Caco-2 (cell line): ENCODE measurements at places on chromosomes 7 and 10. TPM values are rescaled to one million over a fixed set of nuclear protein-coding genes. Genes with fewer than 3 reads are reported as not detected.

The ENO4 gene
- total RNA-seq = not detected in 2 replicates

The INMT gene
- 2.2 and 3.3 TPM in 2 replicates for total RNA-seq

The CLDN3 gene
- 19.6 and 21.0 TPM in 2 replicates for total RNA-seq

The TEX47 gene
- total RNA-seq = not detected in 2 replicates

The CLCN1 gene
- 1.8 and 1.9 TPM in 2 replicates for total RNA-seq

The FEZF1 gene
- total RNA-seq = not detected in 2 replicates

The ZNF488 gene
- 5.6 and 8.7 TPM in 2 replicates for total RNA-seq

DNA sequence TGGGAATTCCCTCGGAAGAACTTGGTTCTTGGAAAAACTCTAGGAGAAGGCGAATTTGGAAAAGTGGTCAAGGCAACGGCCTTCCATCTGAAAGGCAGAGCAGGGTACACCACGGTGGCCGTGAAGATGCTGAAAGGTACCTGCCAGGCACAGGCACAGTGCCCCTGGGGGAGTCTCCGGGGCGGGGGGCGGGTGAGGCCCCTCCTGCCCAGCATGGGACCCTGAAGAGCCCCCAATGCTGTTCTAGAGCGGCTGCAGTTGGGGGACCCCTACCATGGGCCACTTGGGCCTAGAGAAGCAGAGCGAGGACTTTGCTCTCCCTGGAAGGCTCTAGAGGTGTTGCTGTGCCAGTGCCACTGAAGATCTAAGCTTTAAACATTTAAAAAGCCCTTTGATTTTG is 21.6 kb upstream of the CSGALNACT2 start:
- no peak for DNase-seq

DNA sequence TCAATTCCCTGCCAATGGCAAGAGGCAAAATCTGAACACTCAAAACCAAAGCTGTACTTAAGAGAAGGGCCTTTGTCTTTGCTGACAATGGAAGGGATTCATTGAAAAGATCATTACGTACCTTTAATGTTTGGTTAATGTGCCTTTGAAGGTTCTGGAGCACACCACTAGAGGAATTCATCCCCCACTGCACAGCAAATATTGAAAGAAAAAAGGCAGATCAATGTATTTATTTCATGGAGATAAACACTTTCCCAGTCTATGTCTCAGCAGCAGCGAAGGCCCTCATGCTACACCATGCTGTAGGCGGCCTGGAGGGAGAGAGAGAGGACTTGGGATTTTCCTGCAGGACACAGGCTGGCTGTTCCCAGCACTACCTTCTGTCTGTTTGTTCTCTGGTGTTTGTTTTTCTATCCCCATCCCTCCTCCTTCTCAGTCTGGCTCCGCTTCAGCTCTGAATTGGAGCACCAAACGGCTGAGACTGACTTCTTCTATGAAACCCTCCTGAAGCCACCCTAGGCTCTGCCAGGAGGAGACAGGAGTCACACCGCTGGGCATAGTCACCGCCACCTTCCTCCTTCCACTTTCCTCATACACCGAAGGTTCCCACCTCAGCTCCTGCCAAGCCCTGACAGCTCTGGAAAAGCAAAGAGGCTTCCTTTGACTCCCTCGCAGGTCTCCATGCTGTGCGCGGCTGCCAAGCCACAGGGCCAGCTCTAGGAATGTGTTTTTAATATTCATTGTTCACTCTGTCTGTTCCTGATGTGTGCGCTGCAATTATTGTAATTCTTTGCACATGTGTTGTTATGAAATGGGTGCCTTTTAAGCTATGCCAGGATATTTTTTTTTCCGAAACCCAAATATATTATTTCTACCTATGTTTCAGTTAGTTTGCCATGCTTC is 301.5 kb downstream of the FZD1 start:
- DNase-seq = no peak

DNA sequence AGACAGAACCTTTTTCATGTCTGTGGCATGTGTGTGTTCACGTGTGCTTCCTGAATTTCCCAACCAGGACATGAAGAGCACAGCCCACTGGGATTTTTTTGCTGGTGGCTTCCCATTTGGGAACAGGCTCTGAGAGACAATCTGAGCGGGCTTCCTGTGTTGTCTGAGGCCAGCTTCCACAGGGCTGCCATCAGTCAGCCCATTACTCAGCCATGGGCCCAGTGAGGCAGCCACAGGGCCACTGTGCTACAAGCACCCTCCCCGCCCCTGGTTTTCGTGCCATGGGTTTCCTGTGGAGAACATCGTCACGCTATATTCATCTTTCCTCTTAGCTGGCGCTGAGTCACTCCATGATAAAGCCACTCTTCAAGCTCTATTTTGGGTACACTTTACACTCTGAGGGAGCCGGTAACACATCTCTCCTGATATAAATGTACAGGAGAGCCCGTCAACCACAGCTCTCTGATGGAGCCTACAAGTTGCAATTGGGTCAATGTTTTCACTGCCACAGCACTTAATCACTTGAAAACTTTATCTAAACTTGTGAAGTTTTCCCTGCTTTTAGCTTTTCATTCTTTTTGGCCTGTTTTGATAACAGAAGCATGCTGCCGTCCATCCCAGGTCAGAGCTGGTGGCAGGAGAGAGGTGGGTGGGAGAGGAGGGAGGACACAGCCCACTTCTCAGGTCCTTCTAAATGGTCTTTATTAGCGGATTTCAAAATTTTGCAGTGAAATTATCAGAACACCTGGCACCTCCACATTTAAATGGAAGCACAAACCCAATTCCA is 96.9 kb downstream of the HIPK2 start:
- DNase-seq = no peak

GRCh38 chr10:95260397-95260881 is 30.4 kb downstream of the PDLIM1 start:
- peak; percentile 82 for DNase-seq

GRCh38 chr10:105691811-105692210 is 1050.7 kb downstream of the SORCS3 start:
- DNase-seq = no peak

DNA sequence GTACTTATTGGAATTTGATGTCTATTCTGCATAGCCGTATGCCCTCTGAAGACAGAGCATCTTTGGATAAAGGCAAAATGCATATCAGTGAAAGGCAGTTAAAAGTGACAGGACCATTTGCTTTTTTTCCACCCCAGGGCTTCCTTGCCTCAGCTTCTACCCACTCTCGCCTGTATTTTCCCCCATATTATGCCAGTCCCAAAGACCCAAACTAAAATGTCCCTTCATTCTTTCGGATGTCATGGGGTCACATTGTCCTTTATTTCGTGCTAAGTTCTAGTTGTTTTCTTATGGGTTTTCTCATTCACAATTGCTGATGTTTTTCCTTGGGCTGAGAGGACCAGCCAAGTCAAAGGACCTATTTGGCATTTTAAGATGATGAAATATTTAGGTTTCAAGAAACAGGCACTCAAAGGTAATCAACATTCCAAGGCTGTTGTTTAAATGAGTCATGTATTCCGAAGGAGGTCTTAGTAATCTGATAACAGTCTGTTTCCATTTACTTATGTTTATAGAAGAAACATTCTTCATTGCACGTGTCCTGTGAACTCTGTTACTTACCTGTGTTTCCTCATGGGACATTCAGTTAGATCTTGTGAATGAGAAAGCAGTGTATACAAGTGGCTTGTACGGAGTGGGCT is 74.1 kb downstream of the DNAH11 start:
- DNase-seq = no peak

DNA sequence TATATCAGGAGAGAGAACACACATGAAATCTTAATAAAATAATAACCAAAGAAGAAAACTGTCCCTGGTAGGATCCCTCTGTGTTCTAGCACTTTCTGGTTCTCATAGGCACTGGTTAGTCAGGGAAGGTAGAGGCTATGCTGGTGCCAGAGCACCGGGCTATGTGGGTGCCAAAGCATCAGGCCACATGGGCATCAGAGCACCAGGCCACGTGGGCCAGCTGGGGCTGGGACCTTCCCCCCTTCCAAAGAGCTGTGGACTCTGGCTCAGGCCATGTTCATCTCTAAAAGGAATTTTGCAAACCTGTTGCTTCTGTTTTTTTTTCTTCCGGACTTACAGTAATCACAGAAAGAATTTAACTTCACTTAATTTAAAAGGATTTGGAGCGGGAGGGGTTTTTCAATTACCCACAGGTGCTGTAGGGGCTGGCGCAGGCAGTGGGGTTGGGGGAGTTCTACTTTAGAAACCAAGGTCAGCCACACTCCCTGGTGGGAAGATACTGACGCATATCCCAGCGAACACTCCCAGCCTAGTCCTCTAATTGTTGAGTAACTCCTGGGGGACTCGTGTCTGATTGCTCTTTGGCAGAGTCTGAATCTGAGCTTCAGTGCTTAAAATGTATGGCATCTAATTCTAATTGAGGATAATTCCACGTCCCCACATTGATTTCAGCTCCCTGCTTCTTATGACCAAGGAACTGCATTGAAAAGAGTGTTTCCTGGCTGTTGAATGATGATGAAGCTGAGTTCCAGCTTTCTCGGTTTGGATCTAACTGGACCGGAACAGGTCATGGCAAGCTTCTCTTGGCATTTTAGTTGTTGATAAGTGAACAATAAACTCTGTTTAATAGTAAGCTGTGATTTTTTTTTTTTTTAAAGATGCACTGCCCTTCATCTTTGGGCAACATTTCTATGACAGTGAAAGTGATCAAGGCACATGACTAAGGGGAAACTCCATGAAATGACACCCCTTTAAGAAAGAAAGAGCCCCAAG is 110.7 kb upstream of the FZD8 start:
- DNase-seq = no peak

DNA sequence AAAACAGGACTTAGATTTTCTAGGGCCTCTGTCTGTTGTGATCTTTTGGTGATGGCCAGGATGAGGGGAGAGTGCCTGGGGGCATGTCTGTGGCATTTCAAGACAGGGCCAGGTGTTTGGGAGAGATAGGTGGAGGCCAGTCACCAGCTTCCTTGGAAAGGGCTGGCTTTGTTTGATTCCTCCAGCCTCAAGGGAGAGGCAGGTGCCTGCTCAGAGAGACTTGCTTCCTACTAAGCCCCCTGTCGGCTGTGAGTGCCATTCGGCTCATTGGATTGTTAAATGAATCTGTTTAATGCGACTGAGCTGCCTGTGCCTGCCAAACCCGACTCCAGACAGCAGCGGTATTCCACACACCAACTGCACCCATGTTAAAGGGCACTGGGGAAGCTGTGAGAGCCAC is 304.1 kb upstream of the COBL start:
- peak; percentile 84 for DNase-seq

GRCh38 chr7:104791080-104791479 is 222.9 kb upstream of the KMT2E start:
- no peak for DNase-seq

- DNase-seq = no peak
These were observed 157.3 kb downstream of the MBL2 start for GRCh38 chr10:52615331-52615730.

DNA sequence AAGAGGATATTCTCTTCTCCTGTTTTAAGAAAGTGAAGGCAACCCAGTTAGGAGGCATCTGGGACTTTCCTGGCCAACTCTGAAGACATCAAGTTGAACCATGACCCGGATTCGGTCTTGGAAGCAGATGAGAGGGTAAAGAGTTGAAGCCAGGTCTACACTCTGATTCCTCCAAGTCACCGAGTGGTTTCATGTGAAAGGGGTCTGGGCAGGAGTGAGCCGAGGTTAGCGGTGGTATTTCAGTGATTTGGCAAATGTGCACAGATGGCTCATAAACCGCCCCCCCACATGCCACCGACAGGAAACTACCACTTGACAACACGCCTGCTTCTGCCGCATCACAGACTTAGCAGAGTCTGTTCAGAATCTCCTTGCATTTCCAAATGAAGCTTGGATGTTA is 11.4 kb upstream of the REPIN1 start:
- DNase-seq = no peak
